ENCODE measurements at places on chromosomes 11 and 22.

DNA sequence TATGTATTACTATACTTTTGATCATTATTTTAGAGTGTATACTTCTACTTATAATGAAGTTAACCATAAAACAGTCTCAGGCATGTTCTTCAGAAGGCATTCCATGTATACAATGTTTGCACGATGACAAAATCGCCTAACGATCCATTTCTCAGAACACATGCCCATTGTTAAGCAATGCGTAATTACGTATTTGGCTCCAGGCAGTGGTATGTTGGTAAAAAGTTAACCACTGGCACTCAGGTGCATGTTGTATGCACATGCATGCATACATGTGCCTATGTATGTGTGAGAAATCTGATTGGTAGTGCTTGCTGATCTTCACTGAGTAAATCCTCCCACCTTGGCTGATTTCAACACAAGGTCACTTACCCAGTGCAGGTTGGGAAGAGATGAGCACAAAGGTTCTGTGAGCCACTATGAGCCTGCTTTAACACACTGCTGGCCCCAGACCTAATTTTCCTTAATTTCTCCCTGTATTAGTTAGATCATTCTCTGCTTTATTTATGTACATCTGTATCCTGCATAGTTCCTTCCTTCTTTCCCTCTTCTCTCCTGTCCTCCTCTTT is 164.6 kb downstream of the ARHGAP42 start:
- no peak for DNase-seq

DNA sequence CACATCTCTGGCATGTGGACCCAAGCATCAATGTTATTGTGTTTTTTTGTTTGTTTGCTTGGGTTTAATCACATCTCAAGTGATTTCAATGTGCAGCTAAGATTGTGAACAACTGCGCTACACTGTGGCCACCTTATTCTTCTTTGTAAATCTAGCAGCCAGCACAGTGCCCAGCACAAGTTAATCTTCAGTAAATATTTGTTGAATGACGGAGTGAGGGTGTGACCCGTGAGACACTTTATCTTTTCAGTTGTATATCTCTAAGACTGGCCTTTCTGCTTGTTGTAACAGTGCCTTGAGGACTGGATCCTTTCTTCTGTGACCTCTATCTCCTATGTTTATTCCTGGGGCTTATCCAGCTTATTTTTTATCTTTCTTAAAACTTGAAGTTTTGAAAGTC is 21.4 kb upstream of the AMOTL1 start:
- no peak for DNase-seq

DNA sequence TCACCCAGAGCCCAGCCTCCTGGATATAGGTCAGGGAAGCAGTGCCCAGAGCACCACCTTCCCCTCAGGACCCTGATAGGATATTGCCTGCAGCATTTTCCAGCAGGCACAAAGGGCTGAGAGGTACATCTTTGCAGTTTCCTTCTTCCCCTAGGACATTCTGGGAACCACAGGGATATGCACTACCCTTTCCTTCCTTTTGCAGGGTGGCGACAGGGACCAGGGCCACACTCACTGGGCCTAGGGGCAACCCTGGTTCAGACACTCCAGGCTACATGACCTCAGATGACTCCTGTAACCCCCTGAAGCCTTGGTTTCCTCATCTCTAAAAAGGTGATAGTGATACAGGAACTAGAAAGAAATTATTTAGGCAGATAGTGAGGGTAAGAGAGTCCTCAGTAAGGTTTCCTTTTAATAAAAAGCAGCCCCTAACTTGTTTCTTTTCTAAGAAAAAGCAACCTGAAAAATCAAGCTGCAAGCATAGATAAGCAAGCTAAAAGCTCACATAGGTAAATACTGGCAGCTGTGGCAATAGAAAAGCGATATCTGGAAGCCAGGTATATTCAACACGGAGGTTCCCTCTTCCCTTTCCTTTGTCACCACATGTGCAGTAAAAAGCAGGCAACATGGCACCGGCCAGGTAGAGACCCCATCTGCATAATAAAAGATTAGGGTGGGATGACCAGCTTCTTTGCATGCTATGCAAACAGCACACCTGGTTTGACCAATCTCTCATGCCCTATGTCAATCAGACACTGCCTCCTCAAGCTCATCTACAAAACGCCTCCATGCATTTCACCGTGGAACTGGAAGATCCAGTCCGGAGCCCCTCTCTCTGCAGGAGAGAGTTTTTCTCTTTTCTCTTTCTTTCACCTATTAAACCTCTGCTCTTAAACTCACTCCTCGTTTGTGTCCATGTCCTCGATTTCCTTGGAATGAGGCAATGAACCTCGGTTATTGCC is 13.2 kb upstream of the MRGPRX2 start:
- no peak for DNase-seq

DNA sequence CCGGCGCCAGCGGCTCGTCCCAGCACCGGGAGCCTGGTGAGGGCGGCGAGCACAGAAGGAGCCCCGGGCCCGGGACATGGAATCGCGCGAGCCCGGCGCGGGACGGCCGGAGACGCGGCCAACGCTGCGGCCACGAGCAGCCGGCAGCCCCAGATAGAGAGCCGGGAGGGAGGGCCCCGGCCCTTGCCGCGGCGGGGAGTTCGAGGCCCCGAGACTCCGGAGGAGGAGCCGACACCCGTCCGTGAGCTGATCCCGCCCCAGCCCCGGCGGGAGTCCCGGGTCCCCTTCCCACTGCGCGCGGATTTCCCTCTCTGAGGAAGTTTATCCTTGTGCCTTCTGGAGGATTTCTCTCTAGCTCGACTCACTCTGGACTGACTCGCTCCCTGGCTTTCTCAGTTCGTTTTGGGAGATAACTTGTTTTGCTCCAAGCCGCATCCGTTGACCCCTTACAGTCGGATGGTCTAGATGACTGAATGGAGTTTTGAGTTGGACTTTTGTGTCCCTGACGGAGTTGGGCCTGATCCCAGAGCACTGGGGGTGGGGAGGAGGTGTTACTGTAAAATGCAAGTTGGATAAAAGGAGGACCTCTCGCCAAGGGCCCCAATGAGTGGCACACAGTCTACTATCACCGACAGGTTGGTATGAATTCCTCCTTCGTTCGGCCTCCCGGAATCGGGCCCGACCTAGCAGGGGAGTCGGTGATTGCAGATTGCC is 585 bp downstream of the ARHGEF12 start:
- DNase-seq, result no peak

GRCh38 chr11:22432291-22433093 is 94.3 kb downstream of the SLC17A6 start:
- no peak for DNase-seq
